Stimulated activated naive B cell treated with anti-CD40 and anti-IgM and Interleukin-4, amounts not matched to agents 10 μg/mL and 1 μg/mL and 100 μg/mL, for 72 hours (primary cell): ENCODE measurements at places on chromosomes 4 and X.

DNA sequence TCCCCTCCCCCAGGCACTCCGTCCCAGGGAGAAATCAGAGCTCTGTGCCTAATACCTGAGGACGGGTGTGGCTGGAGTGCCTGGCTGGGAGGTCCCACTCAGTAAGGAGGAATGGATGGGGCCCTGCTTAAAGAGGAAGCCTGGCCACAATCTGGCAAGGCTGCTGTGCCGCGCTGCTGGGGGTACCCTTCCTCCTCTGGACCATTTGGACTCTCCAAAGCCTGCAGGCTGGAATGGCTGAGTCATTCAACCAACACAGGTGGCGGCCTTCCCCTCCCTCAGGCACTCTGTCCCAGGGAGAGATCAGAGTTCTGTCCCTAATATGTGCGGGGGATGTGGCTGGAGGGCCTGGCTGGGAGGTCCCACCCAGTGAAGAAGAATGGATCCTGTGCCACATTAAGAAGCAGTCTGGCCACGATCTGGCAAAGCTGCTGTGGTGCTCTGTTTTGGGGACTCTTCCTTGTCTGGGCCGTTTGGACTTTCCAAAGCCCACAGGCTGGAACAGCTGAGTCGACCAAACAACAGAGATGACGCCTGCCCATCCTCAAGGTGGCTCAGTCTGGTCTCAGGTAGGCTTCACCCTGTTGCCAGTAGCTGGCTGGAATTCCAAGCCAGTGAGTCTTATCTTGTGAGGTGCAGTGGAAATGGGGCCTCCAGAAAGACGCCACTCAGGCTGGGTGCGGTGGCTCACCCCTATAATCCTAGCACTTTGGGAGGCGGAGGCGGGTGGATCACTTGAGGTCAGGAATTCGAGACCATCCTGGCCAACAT, 127.3 kb upstream of the HUWE1 start:
- no peaks in the 10 kb centered on the region for H3K27me3 ChIP-seq
- H3K27ac ChIP-seq: no peak overlapping the region
- no peak for DNase-seq
- no peaks in the 10 kb centered on the region for H3K36me3 ChIP-seq
- peaks cover 5% of the 10 kb centered on the region for H3K4me1 ChIP-seq
- no peak overlapping the region for H3K4me3 ChIP-seq

DNA sequence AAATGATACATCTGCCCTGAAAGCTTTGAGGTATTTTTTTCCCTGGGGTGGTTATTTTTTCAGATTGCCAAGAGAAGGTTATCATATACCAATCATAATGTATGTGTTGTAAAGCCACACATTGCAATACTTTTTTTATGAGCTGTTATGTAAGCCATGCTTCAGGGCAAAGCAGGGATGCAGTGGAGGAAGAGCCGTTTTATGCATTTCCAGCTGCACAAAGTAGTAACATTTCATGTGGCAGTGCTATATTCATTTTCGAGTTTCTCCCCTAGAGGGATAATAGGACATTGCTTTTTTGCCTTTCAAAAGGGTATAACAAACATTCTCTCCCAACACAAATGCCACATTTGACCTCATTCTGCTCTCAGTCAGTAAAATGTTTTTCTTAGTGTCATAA, 68.5 kb downstream of the GALNT7 start:
- no peak overlapping the region for H3K27ac ChIP-seq
- H3K4me3 ChIP-seq: no peak overlapping the region
- no peaks in the 10 kb centered on the region for H3K36me3 ChIP-seq
- DNase-seq: no peak
- H3K27me3 ChIP-seq: no peaks in the 10 kb centered on the region
- H3K4me1 ChIP-seq: peaks cover 4% of the 10 kb centered on the region

- no peak overlapping the region for H3K4me3 ChIP-seq
- peaks cover 11% of the 10 kb centered on the region for H3K4me1 ChIP-seq
- no peak for DNase-seq
- peaks cover 31% of the 10 kb centered on the region for H3K27me3 ChIP-seq
- no peak overlapping the region for H3K27ac ChIP-seq
These were observed 17.8 kb upstream of the IDS start for GRCh38 chrX:149522916-149523315.

- no peak overlapping the region for H3K4me3 ChIP-seq
- H3K27ac ChIP-seq: no peak overlapping the region
- no peaks in the 10 kb centered on the region for H3K4me1 ChIP-seq
- no peak for DNase-seq
- H3K27me3 ChIP-seq: no peaks in the 10 kb centered on the region
- H3K36me3 ChIP-seq: peaks cover 15% of the 10 kb centered on the region
These were observed 112.0 kb downstream of the C4orf51 start for GRCh38 chr4:145791988-145792387.

GRCh38 chr4:110309675-110310074, 111.3 kb upstream of the ELOVL6 start:
- H3K36me3 ChIP-seq: no peaks in the 10 kb centered on the region
- no peak overlapping the region for H3K4me3 ChIP-seq
- no peaks in the 10 kb centered on the region for H3K4me1 ChIP-seq
- H3K27me3 ChIP-seq: peaks cover 8% of the 10 kb centered on the region
- no peak for DNase-seq
- H3K27ac ChIP-seq: no peak overlapping the region

DNA sequence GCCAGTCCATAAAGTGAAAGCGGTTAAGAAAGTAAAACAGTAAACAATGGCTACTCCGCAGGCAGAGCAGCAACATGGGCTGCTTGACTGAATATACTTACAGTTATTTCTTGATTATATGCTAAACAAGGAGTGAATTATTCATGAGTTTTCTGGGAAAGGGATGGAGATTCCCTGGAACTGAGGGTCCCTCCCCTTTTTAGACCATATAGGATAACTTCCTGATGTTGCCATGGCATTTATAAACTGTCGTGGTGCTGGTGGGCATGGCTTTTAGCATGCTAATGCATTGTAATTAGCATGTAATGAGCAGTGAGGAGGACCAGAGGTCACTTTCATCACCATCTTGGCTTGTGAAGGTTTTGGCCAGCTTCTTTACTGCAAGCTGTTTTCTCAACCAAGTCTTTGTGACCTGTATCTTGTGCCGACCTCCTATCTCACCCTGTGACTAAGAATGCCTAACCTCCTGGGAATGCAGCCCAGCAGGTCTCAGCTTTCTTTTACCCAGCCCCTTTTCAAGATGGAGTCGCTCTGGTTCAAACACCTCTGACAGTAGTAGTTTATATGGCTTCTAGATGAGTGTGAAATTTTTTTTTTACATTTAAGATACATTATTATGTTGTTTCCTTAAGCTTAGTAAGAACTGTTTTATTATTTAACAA, 514.8 kb upstream of the TENM3 start:
- no peak for DNase-seq
- H3K27me3 ChIP-seq: no peaks in the 10 kb centered on the region
- H3K4me3 ChIP-seq: no peak overlapping the region
- no peaks in the 10 kb centered on the region for H3K4me1 ChIP-seq
- no peak overlapping the region for H3K27ac ChIP-seq

DNA sequence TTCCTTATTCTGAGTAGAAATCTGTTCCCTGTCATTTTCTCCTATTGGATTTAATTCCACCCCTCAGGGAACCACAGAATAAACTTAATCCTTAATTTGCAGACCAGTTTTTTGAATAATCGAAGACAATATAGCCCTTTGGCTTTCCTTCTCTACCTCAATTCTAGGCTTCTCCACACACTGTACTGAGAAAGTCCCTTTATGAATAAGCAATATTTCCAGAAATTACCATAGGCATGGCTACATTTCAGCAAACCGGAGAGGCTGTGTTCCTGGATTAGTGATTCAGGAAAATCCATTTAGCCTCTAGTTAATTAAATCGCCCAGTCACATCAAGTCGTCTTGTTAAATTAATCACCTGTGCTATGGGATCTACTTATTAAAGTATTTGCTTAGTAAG, 125.1 kb downstream of the ANAPC4 start:
- H3K4me3 ChIP-seq: no peak overlapping the region
- no peaks in the 10 kb centered on the region for H3K27me3 ChIP-seq
- H3K27ac ChIP-seq: no peak overlapping the region
- H3K4me1 ChIP-seq: no peaks in the 10 kb centered on the region
- DNase-seq: no peak

GRCh38 chrX:123454712-123455431, 270.8 kb downstream of the GRIA3 start:
- no peak overlapping the region for H3K4me3 ChIP-seq
- no peaks in the 10 kb centered on the region for H3K4me1 ChIP-seq
- DNase-seq: no peak
- no peak overlapping the region for H3K27ac ChIP-seq

GRCh38 chr4:185139736-185140135, 3.3 kb upstream of the SLC25A4 start:
- peaks cover 10% of the 10 kb centered on the region for H3K4me1 ChIP-seq
- H3K36me3 ChIP-seq: no peaks in the 10 kb centered on the region
- no peak overlapping the region for H3K4me3 ChIP-seq
- peaks cover 19% of the 10 kb centered on the region for H3K27me3 ChIP-seq
- DNase-seq: no peak

GRCh38 chr4:7658341-7659204, 223.8 kb upstream of the PSAPL1 start:
- no peak for DNase-seq
- H3K4me1 ChIP-seq: no peaks in the 10 kb centered on the region
- H3K27me3 ChIP-seq: peaks cover 18% of the 10 kb centered on the region

DNA sequence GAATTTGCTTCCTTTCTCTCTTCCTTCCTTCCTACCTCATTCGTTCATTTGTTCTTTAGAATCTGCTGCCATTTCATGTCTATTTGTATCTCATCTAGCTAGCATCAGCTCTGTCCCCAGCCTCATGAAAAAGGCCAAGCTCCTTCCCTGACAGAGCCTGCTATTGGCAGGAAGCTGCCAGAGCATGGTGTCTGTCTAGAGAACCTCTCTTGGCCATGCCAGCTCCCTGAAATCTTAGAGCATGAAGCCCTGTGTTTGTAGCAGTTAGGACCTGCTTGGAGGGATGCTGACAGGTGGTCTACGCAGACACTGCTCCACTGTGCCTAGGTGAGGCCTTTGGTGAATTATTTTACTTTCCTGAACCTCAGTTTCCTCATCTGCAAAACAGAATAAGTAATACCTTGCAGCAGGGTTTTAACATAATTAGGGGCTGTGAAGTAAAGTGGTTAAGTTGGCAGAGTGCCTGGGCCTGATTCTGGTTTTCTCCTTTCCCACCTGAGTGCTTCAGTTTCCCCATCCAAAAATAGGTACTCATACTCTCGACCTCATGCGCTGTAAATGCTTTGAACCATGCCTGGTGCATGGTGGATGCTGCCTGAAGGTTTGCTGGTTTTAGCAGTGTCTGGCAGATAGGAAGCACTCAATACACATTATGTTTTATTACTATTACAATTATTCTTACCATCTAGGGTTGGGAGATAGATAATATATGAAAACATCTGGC, 4.7 kb downstream of the PTTG2 start:
- H3K4me1 ChIP-seq: peaks cover 19% of the 10 kb centered on the region
- no peaks in the 10 kb centered on the region for H3K27me3 ChIP-seq
- DNase-seq: no peak
- H3K36me3 ChIP-seq: peaks cover 1% of the 10 kb centered on the region
- peak overlapping the region; percentile 15 for H3K4me3 ChIP-seq
- H3K27ac ChIP-seq: peak overlapping the region; percentile 73

GRCh38 chr4:153634738-153635353, 49.2 kb upstream of the TLR2 start:
- no peak for DNase-seq
- H3K27ac ChIP-seq: no peak overlapping the region
- H3K27me3 ChIP-seq: no peaks in the 10 kb centered on the region
- H3K4me3 ChIP-seq: no peak overlapping the region
- H3K36me3 ChIP-seq: peaks cover 60% of the 10 kb centered on the region

DNA sequence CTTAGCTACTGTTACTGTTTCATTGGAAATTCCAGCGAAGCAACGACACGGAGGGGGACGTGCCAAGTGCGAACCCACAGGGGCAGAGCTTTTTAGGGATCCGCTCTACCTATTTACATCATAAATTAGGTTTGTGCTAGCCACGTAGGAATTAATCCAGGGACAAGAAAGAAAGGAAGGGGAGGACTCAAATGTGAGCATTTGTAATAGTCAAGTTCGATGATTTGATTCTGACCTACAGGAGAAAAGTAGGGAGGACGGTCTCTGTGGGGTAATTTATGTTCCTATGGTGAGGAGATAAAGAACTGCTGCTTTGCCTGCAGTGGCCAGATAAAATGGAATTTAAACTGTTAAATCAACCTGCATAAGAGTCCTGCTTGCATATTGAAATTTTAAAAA, 1.7 kb downstream of the INTS6L start:
- DNase-seq: no peak
- H3K27ac ChIP-seq: peak overlapping the region; percentile 96
- H3K36me3 ChIP-seq: peaks cover 12% of the 10 kb centered on the region
- H3K4me1 ChIP-seq: peaks cover 5% of the 10 kb centered on the region

DNA sequence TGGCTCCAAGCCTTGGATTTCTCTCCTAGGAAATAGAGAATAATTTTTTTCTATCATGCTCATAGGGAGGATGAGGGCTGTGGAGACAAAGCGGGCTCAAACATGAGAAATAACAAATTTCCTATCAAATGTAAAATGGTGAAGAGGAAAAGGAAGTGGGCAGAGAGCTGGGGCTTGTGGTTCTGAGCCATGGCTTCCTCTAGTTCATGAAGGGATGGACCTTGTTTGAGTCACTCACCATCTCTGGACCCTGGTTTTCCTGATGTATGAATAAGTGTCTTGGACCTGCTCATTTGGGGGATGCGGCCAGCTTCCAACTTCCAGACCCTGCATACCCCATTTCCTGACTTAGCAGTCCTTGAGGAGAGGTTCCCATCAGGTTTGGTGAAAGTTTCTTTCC, 63.0 kb downstream of the MSX1 start:
- H3K4me3 ChIP-seq: no peak overlapping the region
- H3K4me1 ChIP-seq: peaks cover 7% of the 10 kb centered on the region
- H3K27ac ChIP-seq: no peak overlapping the region
- H3K27me3 ChIP-seq: peaks cover 13% of the 10 kb centered on the region
- peaks cover 9% of the 10 kb centered on the region for H3K36me3 ChIP-seq

DNA sequence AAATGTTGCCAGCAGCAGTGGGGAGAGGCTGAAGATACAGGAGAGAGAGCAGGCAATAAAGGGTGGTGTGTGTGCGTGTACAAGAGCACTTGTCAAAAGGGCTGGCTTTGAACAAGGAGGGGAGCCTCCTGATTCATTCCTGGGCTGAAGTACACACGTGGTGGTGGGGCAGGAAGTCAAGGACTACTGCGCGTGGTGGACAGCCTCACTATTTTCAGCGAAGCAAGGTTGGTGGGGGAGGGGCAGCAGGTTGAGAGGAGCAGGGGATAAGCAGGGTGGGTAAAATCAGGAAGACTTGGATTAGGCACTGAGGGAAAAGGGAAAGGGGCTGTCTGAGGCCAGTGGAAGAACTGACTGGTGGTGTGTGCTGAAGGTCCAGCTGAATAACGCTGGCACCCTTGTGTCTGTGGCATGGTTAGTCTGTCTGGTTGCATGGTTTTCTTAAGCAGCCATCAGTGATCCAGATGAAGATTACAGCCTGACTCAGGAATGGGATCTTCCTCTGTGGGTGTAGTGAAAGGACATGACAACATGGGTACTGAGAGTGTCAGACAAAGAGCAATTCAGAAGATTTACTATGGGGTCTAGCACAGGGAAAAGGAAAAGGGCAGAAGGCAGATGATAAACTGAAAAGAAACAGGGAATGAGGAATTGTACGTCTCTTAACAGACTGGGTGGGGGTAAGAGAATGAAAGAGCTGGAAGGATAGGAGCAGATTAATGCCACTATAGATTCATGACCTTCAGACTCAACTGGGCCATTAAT, 149.8 kb downstream of the CHM start:
- H3K27me3 ChIP-seq: no peaks in the 10 kb centered on the region
- H3K27ac ChIP-seq: no peak overlapping the region
- H3K36me3 ChIP-seq: peaks cover 9% of the 10 kb centered on the region
- H3K4me1 ChIP-seq: no peaks in the 10 kb centered on the region
- no peak overlapping the region for H3K4me3 ChIP-seq
